ENCODE measurements at places on chromosomes 6 and 20.

- DNase-seq, result peak; percentile 82
Observed at GRCh38 chr6:14091339-14091978, 26.1 kb upstream of the CD83 start.

DNA sequence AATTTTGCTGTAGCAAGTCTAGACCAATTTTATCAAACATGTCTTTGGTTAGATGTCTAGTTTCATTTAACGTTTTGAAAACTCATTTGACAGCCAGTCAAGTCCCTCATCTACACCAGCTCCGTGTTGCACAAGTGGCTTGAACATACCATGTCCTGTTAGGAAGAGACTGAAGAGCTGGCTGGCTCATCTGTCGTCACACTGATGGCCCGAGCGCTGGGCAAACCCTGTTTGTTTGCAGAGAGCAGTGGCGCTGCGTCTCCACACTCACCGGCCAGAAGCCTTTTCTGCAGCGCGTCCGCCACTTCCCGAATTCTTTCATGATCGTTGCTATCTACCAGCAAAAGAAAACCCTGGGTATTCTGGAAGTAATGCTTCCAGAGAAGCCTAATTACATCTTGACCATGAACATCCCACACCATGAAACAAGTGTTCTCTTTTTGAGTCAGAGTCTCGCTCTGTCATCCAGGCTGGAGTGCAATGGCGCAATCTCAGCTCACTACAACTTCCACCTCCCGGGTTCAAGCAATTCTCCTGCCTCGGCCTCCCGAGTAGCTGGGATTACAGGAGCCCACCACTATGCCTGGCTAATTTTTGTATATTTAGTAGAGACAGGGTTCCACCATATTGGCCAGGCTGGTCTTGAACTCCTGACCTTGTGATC is 10.7 kb upstream of the TCFL5 start:
- peak; percentile 78 for DNase-seq

GRCh38 chr20:50536333-50536732 is 26.1 kb downstream of the PTPN1 start:
- no peak for DNase-seq

DNA sequence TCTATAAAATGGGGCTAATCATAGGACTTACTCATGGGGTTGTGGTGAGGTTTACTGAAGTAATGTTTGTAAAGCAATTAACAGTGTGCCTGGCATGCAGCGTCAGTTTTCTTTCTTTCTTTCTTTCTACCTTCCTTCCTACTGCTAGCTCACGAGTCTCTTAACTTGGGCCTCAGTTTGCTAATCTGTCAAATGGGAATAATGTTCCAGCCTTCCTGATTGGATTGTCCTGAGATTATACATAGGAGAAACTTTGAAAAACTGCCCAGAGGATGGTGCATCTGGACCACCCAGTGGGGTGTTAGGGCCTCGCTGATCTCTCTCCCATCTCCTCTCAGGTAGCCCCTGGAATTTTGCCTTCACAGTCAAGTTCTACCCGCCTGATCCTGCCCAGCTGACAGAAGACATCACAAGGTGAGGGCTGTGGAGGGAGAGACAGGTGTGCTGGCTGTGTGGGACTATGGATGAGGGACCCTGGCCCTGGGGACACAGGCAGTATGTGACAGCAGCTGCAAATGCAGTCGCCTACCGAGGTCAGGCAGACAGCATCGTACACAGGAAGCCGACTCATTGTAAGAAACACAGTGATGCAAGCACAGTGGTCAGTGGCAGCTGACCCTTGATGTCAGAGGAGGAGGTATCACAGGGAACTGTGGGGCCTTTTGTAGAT is 27.5 kb downstream of the EPB41L1 start:
- peak; percentile 60 for DNase-seq

GRCh38 chr6:56403745-56404144 is 156.4 kb upstream of the COL21A1 start:
- no peak for DNase-seq

DNA sequence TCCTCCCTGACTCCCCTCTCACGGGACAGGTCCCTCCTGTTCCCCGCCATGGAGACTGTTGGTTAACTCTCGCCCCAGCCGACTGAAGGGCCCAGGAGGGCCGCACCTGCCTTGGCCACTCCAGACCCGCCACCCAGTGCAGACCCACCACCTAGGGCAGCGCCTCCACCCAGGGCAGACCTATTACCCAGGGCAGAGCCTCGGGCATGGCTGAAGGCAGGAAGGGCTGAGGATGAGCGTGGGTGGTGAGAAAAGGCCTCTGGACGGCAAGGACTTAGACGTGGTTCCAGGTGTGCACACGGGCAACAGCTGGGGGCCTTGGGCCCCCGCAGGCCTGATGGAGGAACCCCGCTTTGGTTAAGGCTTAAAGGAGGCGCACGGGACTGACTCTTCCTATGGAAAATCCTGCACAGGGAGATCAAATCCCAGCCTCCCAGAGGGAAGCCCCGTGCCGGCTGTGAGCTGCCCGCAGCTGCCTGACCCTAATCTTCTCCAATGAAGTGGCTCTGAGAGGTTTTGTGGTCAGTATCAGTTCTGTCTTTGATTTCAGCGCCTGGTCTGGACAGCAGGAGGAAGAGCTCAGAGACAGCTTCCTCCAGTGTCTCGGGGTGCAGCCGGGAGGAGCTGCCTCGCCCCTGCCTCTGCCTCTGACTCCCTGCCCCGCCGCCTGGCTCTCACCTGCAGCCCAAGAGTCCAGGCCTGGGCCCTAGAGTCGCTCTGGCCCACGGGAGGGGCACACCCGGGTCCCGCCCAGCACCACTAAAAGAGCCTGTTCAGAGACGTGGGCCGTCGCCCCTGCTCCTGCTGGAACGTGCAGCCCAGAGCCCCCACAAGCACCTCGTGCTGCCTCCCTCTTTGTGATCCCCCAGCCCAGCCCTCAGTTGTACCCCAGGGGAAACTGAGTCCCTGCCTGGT is 12.1 kb upstream of the CHRNA4 start:
- peak; percentile 61 for DNase-seq

- DNase-seq, result peak; percentile 34
Observed at GRCh38 chr6:16505711-16506357, 255.4 kb downstream of the ATXN1 start.

DNA sequence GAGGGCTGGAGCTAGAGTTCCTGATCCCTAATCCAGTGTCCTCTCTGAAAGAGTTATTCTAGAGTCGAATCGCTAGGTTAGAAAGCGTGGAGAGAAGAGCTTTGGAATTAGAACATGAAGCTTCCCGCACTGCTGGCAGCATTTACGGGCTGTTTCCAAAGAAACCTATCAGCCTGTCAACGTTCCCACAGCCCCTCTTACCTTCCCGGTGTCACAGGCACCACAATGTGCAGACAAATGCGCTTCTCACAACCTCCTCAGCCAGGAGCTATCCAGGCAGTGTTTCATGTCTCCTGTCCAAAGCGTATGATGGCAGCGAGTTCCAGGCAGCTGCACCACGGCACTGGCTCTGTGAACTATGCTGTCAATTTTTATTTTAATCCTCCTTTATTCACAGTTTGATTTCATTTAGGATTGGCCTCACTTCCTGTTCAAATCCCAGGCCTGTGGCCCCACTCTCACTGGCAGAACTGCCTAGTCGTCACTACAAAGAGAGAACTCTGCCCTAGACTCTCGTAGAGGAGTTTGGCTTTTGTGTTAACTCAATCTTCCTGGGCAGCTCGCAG is 322.8 kb upstream of the SOX4 start:
- DNase-seq, result no peak

DNA sequence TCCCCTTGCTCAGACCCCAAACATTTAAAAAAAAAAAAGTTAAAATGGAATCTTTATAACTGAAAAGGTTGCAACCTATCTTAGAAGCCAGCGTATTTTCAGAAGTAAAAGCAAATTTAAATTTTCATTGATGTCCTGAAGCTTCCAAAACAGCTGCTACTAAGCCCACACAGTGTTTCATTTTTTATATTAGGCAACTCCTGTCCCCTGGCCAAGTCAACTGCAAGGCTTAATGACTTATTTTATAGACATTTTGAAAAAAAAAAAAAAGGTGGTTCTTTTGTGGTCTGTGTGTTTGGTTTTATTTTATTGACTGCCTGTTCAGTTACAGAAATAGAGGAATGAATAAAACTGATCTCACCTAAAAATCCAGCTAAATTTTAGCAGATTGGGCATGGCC is 13.0 kb downstream of the CFAP61 start:
- no peak for DNase-seq

GRCh38 chr6:55447891-55448290 is 120.6 kb downstream of the GFRAL start:
- no peak for DNase-seq

DNA sequence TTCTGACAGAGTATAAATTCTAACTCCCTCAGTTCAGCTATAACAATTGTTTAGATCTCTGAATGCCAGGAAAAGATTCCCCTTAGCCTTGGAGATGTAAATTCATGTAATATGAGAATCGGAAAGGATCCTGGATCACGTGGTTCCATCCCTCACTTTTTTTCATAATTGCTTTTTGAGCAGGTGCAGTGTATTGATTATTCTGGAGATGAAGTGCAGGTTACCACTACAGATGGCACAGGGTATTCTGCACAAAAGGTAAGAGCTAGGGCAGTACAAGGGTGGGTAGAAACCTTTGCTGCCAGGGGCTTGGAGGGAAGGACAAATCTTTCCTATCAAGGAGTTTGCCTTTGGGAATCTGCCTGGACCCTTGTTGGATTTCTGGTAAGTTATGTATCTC is 52.7 kb downstream of the KDM1B start:
- DNase-seq, result no peak

GRCh38 chr6:15374119-15374518 is 128.2 kb downstream of the JARID2 start:
- no peak for DNase-seq

DNA sequence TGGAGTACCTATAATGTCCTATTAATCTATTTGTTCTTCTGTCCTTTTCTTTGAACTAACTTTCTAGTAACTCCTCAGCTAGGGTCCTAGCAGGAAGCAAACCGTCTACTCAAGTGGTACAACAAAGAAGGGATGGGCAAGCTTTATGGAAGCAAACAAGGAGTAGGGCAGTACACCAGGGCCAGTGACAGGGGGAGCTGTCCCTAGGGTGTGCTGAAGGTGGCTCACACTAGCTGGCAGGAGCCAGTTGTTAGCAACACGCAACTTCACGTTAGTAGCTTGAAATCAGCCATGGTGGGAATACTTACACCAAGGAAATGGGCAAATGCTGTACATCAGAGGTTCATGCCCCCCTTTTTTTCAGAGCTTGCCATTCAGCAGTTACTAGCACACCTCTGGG is 74.0 kb upstream of the EYA2 start:
- no peak for DNase-seq

GRCh38 chr6:44167567-44167966 is 8.9 kb downstream of the CAPN11 start:
- no peak for DNase-seq

GRCh38 chr20:35305682-35306556 is 13.7 kb upstream of the FAM83C start:
- peak; percentile 96 for DNase-seq

- no peak for DNase-seq
Observed at GRCh38 chr6:89503641-89504040, 70.7 kb downstream of the ANKRD6 start.

Data from MV-4-11 (cell line).